ENCODE measurements at places on chromosomes 2 and 18.

DNA sequence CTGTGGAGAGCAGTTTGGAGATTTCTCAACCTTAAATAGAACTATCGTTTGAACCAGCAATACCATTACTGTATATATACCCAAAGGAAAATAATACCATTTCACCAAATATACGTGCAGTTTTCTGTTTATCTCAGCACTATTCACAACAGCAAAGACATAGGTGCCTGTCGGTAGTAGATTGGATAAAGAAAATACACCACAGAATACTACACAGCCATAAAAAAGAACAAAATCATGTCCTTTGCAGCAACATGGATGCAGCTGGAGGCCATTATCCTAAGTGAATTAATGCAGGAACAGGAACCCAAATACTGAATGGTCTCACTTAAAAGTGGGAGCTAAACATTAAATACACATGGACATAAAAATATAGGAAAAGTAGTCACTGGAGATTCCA lies 81.3 kb downstream of the SMCHD1 start:
- DNase-seq: no peak

- no peak for DNase-seq
Measured at GRCh38 chr18:52353589-52353988, 13.6 kb downstream of the DCC start.

DNA sequence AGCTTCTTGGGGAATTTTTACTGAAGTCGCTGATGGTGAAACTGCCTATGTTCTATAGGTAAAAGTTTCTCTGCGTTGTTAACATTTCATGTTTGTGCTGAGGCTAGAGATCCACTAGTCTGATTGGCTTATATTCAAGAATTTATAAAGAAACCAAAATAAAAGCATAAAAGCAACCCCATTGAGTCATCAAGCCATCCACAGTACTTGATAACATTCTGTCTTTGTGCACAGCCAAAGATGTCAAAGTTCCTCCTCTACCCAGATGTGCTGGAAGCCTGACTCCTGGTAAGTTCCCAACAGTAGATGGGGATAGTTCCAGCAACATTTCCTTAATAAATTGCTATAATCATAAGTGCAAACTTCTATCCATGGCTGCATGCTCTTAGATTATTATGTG lies 107.8 kb downstream of the TANC1 start:
- DNase-seq: no peak

- DNase-seq: no peak
Measured at GRCh38 chr2:118265873-118266455, 177.7 kb downstream of the INSIG2 start.

GRCh38 chr2:113930448-113930847 lies 40.6 kb downstream of the ACTR3 start:
- DNase-seq: no peak

DNA sequence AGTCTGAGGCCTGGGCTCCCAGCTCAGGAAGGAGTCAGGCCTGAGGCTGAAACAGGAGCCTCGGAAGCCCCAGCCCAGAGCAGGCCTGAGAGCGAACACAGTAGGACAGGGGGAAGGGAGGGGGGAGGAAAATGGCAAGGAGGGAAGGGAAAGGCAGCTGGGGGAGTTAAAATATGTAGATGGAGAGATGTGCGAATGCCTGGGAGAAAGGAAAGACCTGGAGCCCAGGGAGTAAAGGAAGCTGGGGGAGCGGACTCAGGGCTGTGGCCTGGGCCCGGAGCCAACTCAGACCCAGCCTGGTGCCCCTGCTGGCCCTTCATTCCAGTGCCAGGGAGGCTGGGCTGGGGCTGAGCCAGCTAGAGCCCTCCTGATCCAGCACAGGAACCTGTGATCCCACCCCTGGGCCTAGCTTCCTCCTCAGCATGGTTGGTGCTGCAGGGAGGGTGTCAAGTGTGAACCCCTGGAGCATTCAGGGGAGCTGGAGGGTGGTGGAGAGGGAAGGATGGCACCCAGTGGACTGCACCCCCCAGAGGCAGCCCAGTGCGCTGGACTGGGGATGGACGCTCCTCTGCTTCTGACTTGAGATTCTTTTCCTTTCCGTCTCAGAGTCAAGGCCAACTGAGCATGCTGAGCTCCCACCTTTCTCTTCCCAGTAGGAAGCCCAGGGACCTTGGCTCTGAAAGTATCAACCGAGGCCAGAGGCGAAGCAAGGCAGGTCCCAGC lies 46.3 kb downstream of the EMX1 start:
- no peak for DNase-seq

Data from DMS153 (cell line).